ENCODE measurements at places on chromosomes 1 and 21.

DNA sequence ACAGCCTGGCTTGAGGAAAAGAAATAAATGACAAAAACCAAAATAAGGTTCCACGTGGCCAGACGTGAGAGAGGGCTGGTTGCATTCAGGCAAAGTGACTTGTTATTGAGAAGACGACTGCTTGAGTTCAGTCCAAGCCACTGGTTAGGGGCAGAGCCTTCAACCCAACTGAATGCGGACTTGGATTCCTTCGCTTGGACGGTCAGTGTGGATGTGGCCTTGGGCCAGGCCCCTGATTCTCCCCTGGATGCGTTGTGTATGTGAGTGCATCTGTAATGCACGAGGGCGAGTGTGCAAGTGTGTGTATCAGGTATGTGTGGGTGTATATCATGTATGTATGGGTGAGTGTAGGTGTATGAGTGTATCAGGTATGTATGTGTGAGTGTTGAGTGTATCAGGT, 1.9 kb downstream of the PLA2G2F start:
- DNase-seq: no peak

DNA sequence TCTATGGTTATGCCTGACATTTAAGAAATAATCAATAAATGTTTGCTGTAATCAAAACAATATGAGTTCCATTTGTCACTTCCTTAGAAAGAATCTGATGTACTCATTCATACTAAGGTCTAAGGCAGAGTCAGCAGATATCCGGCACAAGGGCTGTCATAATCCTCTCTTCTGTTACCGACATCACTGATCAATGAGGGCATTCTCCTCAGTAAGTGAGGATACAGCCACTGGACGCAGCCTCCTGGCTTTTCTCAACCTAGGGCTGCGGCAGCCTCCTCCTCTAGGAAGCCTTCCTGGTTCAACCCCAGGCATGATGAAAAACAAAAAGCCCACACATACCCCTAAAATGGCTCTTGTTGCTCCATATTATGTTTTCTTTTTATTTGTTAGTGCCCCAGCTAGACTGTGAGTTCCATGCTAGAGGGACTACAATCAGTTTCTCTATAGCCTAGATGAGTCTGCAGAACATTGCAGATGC, 40.7 kb upstream of the TENT5C start:
- no peak for DNase-seq

- peak; percentile 87 for DNase-seq
These were observed 4.7 kb upstream of the FAAP20 start for GRCh38 chr1:2199042-2199810.

DNA sequence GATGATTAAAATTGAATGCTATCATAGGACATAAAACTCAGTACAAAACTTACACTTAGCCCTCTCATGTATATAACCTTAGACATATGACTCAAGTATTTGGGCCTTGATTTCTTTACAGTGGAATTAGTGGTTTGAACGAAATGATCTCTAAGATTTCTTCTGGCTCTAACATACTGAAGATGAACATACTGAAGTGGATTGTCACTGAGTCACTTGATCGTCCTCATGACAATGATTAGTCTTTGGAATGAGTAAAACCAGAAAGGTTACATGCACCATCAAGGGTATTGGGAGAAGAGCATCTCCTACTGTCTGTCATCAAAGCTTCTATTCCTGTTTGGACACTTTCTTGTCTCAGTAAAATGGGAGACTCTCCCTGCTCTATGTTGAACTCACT, 17.4 kb downstream of the FMN2 start:
- no peak for DNase-seq

DNA sequence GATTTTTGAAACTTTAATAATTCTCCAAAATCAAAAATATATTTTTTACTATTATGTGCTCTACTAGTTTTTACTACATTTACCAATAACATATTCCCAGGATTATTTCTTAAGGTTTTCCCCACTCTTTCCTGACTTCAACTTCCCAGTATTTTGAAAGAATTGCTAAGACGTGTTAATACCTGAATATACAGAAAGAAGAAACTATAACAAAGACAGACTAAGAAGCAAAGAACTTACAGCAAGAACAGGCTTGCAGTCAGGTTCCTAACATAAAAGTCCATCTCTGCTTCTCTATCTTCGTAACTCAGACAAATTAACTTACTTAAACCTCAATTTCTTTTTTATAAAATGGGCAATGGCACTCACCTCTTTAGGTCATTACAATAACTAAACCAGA, 63.2 kb downstream of the SRSF11 start:
- no peak for DNase-seq

DNA sequence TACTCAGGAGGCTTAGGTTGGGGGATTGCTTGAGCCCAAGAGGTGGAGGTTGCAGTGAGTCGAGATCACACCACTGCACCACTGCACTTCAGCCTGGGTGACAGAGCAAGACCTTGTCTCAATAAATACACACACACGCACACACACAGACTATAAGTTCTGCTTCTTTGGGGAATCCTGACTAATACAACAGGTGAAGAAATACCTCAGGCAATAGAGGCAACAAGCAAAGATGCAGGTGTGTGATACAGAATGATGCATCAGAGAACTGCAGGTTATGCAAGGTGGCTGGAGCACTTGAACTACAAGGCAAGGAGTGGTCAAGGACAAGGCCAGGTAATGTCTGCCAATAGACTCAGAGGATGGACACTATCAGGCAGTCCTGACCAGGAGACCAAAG, 117.6 kb upstream of the ZNF678 start:
- no peak for DNase-seq

DNA sequence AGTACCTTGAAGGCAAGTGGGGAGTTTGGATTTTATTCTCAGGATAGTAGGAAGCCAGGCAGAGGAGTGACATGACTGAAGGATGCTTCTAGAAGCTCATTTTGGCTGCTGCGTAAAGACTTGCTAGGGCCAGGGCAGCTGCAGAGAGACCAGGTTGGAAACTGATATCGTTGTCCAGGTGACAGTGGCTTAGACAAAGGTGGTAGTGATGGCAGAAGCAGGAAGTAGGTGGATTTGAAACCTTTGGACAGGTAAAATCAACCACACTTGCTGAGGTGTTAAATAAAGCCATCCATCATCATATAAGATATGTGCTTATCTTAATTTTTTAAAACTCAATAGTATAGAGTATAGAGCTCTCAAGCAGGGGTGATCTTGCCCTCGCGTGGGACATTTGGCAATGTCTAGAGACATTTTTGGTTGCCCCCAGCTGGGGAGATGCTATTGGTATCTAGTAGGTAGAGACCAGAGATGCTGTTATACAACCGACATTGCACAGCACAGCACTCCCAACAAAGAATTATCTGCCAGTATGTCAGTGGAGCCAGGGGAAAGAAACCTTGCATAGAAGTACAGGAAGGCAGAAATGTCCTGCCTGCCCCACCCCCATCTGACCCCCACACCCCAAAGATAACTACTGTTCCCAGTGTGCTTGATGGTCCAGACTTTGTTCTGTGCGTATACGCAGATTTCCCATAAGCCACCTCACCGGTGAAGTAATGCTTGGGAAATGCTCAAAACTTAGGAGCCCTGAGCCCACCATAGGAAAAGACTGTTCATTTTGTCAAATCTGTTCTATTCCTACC, 31.1 kb downstream of the TMEM51 start:
- no peak for DNase-seq

- DNase-seq: no peak
These were observed 184.8 kb downstream of the BRINP2 start for GRCh38 chr1:177355575-177355974.

DNA sequence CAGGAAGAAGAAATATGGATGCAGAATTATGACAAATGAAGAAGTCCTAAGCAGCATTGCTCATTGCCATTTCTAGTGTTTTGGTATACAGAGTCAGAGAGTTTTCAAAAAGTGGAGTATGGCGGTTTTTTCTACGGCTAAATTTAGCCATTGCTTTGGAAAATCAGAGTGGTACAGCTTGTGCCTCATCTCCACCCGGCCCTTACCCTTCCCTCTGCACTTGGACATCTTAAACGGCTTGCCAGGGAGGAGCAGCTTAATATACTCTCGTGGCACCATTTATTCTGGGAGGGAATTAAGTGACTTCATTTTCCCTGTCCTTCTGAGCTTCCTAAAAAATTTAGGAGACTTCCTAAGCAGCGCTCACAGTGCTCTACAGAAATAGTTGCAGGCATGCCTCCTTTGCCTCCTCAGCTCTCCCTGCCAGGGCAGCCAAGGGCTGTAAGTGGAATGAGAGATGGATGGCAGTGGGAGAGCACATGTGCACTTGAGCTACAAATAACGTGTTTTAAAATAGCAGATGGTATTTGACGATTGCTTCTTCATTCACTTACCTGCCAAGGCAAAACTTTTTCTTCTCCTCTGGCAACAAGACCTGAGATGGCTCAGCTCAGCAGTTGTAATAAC, 51.5 kb upstream of the VAMP3 start:
- no peak for DNase-seq

GRCh38 chr1:95067568-95067967, 5.2 kb downstream of the ALG14 start:
- no peak for DNase-seq

GRCh38 chr21:41135746-41136145, 32.2 kb upstream of the BACE2 start:
- no peak for DNase-seq

DNA sequence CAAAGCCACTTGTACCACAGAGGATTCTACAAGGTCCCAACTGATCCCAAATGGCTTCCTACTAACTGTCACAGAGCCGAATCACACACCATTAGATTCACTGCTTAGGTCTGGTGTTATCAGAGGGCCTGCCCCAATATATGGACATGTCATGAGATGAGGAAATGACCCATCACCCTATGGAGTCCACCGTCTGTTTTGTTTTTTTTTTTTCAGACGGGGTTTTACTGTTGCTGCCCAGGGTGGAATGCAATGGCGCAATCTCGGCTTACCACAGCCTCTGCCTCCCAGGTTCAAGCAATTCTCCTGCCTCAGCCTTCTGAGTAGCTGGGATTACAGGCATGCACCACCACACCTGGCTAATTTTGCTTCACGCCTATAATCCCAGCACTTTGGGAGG, 83.8 kb upstream of the ETS2 start:
- DNase-seq: no peak

DNA sequence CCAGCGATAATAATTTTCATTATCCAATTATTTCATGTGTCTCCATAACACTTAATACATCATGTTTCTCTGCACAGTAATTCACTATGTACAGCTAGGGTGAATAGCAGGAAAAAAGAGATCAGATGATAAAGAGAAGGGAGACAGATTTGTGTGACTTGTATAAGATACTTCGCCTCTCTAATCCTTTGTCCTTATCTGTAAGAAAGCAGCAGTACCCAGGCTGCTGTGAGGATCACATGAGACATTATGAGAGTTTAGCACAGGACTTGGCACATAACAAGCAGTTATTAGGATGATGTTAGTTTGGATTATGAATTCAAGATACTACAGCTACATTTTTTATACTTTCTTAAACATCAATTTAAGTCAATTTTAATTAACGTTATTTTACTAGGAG, 6.3 kb downstream of the ERG start:
- no peak for DNase-seq

- no peak for DNase-seq
These were observed 218.1 kb downstream of the FMN2 start for GRCh38 chr1:240309769-240310168.

GRCh38 chr1:16094453-16095158, 21.2 kb upstream of the FAM131C start:
- no peak for DNase-seq

DNA sequence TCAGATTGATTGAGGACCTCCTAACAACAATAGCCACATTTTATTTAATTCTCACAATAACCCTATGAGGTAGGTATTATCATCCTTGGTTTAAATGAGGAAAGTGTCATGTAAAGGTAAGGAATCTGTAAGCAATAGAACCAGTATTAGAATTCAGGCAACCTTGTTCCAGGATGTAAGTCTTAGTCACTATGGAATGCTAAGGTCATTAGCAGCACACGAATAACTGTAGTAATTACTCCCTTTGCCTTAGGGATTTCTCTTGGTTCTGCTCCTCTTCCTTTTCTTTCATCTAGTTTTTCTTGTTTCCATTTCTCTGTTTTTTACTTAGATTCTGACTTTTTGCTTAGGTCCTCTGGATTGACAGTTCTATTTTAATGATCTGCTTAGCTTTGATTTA, 23.1 kb upstream of the ATP6V1G3 start:
- DNase-seq: no peak

DNA sequence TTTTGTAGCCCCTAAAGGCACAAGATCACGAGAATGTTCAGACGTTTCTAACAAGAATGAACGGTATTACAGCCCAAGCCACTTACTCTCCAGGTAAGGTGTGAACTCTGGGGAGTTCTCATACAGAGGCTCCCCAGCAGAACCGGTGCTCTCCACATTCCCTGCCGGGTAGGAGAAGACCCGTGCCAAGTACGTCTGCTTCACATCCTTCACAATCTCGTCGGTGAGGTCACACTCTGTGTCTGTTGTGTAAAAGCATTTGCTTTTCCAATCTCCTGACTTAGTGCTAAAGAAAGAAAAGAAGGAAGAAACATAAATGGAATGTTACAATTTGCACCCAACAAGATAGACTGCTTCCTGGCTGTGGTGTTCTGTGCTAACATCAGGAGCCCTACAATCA, 5.7 kb downstream of the F3 start:
- DNase-seq: no peak

DNA sequence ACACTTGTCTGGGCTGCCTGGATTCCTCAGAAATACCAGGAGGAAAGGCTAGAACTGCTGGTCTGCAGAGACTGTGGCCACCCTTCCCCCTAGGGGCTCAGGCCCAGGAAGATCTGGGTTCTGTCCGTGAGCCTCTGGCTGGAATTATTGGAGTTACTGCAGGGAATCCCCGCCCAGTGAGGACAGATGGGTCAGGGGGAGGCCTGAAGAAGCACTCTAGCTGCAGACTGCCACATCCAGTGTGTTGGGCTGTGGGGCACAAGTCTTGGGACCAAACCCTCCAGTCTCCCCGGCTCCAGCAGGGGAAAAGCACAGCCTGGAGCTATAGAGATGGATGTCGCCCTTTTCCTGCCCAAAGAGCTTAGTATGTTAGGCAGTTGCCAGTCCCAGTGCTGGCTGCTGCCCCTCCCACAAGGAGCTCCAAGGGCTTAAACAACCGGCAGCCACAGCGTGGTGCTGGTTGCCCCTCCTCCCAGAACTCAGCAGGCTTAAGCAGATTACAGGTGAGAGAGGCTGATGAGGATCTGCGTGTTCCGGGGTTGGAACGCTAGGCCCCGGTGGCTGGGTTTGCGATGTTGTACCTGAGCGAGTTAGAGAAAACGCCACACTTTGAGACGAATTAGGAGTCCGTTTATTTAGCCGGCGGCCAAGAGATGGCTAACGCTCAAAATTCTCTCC, 255.5 kb upstream of the LRRC7 start:
- no peak for DNase-seq

GRCh38 chr1:78370779-78371482, 119.8 kb upstream of the PTGFR start:
- no peak for DNase-seq

DNA sequence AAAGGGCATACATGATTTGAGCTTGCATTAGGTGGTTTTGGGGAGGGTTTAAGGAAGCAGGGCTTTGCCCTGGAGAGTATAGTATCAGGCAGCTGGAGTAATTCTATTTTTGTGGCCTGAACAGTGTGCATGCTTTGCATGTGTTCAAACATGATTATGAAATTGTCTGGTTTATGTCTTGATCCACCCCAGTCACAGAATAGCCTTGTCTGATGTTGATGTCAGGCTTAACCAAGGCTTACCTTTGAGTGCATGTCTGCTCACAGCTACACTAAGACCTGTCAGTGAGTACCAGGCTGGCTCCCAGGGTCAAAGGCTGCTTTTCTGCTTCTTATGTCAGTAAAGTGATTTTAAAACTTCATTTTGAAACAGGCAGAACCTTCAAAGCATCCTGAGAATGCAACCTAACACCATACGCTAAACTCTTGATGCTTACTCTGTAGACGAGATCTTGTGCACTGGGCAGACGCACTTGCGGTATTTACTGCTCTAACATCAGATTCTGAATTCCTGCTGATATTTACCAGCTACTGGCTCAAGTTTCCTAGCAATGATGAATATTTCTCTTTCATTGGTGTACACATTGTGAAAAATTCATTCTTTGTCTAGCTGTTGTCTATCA, 78.9 kb downstream of the MAP3K21 start:
- DNase-seq: no peak
